ENCODE measurements at places on chromosomes 3 and 15. TPM values are rescaled to one million over a fixed set of nuclear protein-coding genes. Genes with fewer than 3 reads are reported as not detected.

DNA sequence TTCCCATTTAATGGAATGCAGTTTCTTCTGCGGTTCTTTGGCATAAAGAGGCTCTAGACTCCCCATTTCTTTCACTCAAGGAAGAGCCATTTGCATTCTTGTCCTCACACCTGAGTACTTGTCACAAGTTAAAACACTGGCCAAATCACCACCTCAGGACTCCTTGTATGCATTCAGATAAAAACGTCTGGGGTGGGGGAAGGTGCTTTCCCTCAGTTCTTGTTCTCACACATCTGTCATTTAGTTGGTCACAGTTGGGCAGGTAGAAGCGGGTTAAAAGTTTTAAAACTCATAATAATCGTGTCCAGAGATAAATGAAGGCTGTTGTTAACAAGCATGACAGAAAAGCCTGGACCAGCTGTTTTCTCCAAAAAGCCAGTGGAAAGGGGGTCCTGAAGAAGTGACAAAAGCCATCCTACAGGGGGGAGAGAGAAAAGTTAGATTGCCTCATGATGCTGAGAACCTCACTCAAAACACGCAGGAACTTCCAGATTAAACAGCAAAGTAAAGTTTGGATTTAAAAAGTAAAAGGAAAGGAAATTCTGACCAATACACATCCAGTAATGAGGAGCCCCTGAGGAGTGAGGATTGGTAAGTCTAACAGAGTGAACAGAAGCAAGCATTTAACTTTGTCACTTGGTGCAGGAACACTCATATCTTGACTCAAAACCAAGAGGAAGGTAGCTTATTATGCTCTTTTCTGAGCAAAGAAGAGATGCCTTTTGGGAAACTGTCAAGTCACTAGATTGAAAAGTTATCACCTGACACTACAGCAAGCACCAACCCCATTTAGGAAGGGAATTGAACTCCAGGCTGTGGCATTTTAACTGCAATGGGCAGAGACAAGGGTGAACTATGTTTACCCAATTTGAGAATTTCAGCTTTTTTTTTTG is 2.8 kb downstream of the BCL2L10 start:
- H3K27ac ChIP-seq, result no peak overlapping the region
- H3K36me3 ChIP-seq, result no peaks in the 10 kb centered on the region
- H3K4me3 ChIP-seq, result no peak overlapping the region
- H3K4me1 ChIP-seq, result no peaks in the 10 kb centered on the region
- H3K27me3 ChIP-seq, result peaks cover 29% of the 10 kb centered on the region
- no peak for DNase-seq

- peak overlapping the region; percentile 51 for H3K27ac ChIP-seq
- H3K36me3 ChIP-seq, result no peaks in the 10 kb centered on the region
- H3K27me3 ChIP-seq, result no peaks in the 10 kb centered on the region
- peaks cover 8% of the 10 kb centered on the region for H3K4me1 ChIP-seq
- no peak overlapping the region for H3K4me3 ChIP-seq
Measured at GRCh38 chr3:196320137-196320536, 2.1 kb upstream of the DYNLT2B start.

DNA sequence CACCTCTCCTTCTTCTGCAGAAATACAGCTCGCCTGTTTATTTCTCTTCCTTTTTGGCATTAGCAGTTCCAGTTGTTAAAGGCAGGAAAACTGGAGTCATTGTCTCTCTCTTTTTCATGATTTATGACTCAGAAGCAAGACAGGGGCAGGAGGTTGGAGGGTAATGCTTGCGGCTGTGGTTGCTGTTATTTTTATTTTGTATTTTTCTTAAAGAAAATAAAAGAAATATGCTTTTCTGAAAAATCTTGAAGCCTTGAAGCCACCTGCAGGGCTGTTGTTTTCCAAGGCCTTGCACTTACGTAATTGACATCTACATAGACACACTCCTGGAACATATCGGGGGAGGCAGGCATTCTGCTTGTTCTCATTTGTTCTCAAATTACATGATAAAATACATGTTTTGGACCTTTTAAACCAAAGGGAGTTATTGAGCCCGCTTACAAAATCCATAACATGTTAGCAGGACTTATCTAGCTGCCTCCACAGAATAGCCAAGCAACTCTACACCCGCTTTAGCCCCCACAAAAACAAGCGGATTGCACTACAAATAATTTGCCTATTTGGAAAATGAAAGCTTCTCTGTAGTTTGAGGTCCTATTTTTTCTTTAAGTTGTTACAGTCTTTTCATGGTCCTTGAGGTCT is 1004.6 kb upstream of the NR2F2 start:
- H3K27ac ChIP-seq, result no peak overlapping the region
- H3K4me3 ChIP-seq, result no peak overlapping the region
- no peak for DNase-seq
- peaks cover 2% of the 10 kb centered on the region for H3K4me1 ChIP-seq

GRCh38 chr15:33580526-33580925 is 269.8 kb downstream of the RYR3 start:
- peaks cover 8% of the 10 kb centered on the region for H3K27me3 ChIP-seq
- no peak overlapping the region for H3K4me3 ChIP-seq
- H3K4me1 ChIP-seq, result no peaks in the 10 kb centered on the region
- no peak overlapping the region for H3K27ac ChIP-seq

DNA sequence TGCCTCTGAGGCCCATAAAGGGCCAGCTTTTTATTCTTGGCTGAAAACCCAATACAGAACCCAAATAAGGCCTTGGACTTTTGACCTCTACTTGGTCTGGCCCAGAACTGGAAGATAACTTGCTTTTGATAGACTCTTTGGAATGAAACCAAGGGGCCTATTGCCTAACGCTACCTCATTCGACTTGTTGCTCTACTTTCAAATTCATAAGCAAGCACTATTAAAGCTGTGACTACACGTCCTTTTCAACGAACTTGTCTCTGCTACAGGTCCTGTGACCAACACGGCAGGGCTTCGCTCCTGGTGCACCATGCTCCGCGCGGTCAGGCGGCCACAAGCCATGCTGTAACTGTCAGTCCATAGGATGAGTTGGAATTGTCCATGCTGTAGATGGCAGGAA is 385.4 kb downstream of the MFSD1 start:
- no peak for DNase-seq
- no peak overlapping the region for H3K4me3 ChIP-seq
- H3K27me3 ChIP-seq, result no peaks in the 10 kb centered on the region
- no peak overlapping the region for H3K27ac ChIP-seq
- no peaks in the 10 kb centered on the region for H3K4me1 ChIP-seq

DNA sequence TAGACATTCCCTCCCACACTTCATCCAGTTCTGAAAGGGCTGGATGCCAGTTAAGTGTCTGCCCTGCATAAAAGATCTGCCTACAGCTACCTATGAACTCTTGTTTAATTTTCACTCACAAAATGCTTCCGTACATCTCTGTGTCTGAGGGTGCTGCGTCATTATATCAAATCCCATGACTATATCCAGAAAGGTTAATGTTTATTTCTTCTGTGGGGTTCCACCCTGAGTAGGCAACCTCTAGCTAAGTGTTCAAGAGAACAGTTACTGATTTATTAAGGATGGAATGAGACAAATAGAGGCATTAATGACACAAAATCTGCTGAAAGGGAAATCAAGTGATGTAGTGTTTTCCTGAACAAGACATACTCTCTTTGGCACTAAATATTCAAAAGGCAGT is 220.2 kb downstream of the MTHFS start:
- no peak overlapping the region for H3K27ac ChIP-seq
- H3K4me1 ChIP-seq, result no peaks in the 10 kb centered on the region
- no peak overlapping the region for H3K4me3 ChIP-seq
- no peaks in the 10 kb centered on the region for H3K36me3 ChIP-seq
- H3K27me3 ChIP-seq, result peaks cover 65% of the 10 kb centered on the region

DNA sequence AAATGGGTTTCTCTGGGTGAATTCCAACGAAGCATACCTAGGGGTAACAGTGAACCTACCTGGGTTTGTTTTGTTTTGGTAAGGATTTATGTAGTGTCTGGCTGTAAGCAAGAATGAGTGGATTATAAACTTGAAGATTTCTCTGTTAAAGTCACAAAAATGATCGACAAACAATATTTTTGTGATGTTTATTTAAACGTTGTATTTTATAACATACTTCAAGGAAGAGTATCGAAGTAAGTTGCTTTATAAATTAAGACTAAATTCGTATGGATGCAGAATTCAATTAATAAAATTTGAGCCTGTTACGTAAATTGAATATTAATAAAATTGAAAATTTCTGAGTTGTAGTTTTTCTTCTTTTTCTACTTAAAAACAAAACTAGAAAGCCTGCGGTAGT is 982 bp upstream of the ZDHHC23 start:
- no peak for DNase-seq
- peak overlapping the region; percentile 19 for H3K27ac ChIP-seq
- H3K27me3 ChIP-seq, result peaks cover 28% of the 10 kb centered on the region
- H3K4me1 ChIP-seq, result peaks cover 5% of the 10 kb centered on the region
- H3K36me3 ChIP-seq, result no peaks in the 10 kb centered on the region

DNA sequence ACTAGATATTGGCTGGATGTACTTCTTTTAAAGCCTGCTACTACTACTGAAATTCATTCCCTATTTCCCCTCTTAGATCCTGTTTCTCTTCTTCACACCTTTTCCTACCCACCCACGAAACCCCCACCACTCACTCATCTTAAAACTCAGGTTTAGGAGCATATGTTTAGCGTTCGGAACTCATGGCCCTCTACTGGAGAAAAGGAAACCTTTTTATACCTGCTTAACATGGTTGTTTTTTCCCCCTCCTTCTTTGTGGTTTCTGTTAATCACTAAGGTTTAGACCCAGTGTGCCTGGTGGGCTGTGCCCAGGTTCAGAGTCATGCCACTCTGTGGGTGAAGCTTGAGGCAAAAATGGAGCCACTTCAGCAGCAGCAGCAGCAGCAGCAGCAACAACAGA is 2.6 kb downstream of the ARID3B start:
- peaks cover 42% of the 10 kb centered on the region for H3K36me3 ChIP-seq
- H3K27me3 ChIP-seq, result no peaks in the 10 kb centered on the region
- DNase-seq, result no peak
- peak overlapping the region; percentile 98 for H3K4me3 ChIP-seq
- peak overlapping the region; percentile 94 for H3K27ac ChIP-seq

POTEB3 gene
- not detected for total RNA-seq

GRM2 gene
- 0.90 TPM for total RNA-seq

MKRN3 gene
- total RNA-seq, result 1.3 TPM

TOMM70 gene
- total RNA-seq, result 49.3 TPM
